ENCODE measurements at places on chromosomes 2 and 18.

GRCh38 chr2:28958689-28959088 is 22.4 kb upstream of the TOGARAM2 start:
- DNase-seq = peak; percentile 59

GRCh38 chr2:25709349-25709748 is 36.0 kb upstream of the DTNB start:
- DNase-seq = no peak

GRCh38 chr2:119389615-119390306 is 23.0 kb downstream of the DBI start:
- no peak for DNase-seq

DNA sequence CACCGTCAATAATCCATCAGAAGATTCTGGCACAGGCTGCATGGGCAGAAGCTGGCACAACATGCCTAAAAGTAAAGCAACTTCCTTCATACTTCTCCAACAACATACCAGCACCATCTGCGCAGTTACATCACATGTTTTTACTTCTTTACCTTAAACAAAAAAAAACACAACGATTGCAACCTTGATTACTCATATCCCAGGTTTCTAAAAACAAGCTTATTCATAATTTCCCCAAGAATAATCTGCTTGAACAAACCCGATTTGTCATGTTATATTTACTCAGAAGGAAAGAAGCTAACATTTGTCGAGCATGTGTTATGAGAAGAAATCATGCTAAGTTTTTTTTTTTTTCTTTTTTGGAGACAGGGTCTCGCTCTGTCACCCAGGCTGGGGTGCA is 54.7 kb downstream of the THADA start:
- no peak for DNase-seq

GRCh38 chr18:2168022-2168421 is 403.3 kb downstream of the METTL4 start:
- DNase-seq = no peak

DNA sequence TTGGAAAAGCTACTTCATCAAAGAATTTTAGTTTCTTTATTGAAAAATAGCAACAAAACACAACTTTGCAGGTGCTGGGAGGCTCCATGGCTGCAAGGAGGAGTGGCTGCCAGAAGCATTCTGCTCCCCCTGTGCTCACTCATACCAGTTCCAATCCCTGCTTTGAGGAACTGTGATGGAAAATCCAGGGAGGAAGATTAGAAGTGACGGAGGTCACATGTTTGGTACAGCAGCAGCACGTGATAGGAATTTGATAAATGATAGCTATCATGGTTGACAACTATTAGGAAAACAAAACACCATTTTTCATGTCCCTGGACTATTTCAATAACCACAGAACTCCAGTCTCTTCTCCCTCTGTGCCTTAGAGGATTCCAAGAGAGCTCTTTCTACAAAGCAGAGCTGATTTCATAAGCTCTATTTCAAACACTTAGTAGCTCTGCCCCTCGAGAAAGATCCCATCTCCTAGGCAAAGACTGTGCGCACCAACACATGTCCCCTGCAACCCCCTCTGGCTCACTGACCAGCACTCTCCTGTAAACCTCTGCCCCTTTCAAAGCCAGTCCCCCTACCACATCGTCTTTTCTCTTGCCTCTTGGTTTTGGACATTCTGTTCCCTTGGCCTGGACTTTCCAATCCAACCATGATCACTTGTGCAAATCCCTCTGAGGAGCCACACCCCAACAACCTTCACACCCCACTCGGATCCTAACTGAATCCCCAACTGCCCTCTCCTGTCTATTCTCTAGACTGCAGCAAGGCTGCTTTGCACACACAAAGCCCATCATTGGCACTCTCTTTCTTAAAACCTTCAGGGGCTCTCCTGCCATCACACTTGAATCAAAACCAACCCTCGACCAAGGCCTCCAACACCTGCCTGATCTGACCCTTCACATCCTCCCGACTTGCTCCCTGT is 352.4 kb upstream of the PKDCC start:
- no peak for DNase-seq

GRCh38 chr18:42545825-42546224 is 569.7 kb downstream of the RIT2 start:
- no peak for DNase-seq

GRCh38 chr18:38796762-38797161 is 1231.2 kb upstream of the CELF4 start:
- DNase-seq = no peak

DNA sequence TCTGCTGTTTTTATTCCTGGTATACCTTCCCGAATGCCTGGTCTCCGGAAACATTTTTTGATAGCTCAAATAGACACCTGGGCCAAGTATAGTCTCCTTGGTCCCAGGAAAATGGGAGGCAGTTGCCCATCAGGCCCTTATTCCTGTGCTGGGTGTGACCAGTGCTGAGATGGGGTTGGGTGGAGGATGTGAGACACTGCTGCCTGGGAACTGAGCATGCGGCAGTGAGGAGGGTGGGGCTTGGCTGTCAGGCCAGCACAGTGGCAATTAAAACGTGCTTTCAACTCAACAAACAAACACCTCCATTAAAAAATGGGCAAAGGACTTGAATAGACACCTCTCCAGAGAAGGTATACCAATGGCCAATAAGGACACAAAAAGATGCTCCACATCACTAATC is 12.5 kb downstream of the KLHL29 start:
- no peak for DNase-seq

GRCh38 chr2:236682651-236683422 is 113.2 kb downstream of the ACKR3 start:
- no peak for DNase-seq

GRCh38 chr2:56474412-56475158 is 290.8 kb downstream of the CCDC85A start:
- no peak for DNase-seq

GRCh38 chr2:72180351-72180750 is 32.7 kb upstream of the CYP26B1 start:
- DNase-seq = no peak

- DNase-seq = no peak
Measured at GRCh38 chr2:240568678-240569522, 616 bp downstream of the RNPEPL1 start.

DNA sequence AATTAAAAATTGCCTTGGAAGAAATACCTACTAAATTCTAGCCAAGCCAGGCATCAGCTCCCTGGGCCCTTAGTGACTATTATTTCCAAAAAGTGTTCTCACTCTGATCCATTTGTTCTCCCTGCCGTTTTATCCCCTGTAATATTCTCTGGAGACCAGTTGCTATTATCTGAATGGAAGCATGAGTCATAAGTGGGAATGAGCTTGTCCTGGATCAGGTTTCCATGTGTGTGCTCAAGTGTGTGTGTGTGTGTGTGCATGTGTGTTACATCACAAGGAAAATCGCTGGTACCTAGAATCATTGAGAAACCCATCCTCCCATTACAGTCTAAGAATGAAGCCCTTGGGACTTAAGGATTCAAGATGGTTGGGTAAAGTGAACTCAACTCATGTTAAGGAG is 130.3 kb upstream of the CXCR4 start:
- no peak for DNase-seq

DNA sequence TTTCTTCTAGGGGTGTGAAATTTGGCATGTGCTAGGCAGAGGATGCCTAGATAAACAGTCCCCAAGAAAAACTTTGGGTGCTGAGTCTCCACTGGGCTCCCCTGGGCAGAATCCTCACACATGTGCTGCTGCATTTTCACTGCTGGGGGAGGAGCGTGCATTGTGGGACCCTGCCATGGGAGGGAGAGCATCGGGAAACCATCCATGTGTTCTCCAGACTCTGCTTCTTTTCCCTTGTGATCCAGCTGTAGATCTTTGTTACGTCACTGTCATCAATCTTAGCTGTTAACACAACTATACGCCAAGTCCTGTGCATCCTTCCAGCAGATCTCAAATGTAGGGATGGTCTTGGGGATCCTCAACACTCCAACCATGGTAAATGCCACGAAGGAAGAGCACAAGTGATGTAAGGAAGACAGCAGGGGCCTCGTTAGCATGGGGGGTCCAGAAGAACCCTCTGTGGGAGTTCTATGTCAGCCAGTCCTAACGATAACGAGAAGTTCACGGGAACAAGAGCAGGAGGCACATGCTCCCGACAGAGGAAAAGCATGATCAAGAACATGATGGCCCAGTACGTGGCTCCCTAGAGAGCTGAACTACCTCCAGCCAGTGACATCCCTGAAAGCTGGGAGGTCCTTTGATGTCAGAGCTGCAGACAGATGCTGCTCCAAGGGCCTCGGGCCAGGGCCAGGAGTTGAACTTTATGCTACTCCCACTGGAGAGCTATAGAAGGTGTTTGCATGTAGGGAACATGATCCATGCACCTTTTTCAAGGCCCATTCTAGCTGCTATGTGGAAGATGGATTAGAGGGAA is 41.1 kb upstream of the NPAS2 start:
- no peak for DNase-seq

GRCh38 chr18:58645398-58645797 is 16.5 kb upstream of the ALPK2 start:
- DNase-seq = no peak

GRCh38 chr2:120840795-120841487 is 105.3 kb downstream of the GLI2 start:
- no peak for DNase-seq

DNA sequence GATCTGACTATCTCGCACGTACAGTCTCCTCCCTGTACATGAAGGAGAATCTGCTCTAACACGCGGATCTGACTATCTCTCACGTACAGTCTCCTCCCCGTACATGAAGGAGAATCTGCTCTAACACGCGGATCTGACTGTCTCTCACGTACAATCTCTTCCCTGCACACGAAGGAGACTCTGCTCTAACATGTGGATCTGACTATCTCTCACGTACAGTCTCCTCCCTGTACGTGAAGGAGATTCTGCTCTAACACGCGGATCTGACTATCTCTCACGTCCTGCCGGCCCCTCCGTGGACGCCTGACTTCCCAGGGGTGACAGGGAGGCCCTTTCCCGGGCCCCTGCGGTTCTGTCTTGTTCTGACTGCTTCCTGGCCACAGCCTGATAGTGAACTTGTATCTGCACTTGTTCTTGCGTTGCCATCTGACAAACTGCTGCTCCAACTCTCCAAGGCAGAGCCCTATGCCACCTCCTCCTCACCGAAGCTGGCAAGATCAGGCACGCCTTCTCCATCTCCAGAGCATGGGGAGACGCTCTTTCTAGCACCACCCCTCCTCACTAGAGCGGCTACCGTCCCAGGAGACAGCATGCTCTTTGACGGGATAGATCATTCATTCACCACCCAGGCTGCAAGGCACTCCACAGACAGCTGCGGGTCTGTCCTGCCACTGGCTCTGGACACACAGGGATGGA is 238.6 kb downstream of the TWIST2 start:
- DNase-seq = no peak

DNA sequence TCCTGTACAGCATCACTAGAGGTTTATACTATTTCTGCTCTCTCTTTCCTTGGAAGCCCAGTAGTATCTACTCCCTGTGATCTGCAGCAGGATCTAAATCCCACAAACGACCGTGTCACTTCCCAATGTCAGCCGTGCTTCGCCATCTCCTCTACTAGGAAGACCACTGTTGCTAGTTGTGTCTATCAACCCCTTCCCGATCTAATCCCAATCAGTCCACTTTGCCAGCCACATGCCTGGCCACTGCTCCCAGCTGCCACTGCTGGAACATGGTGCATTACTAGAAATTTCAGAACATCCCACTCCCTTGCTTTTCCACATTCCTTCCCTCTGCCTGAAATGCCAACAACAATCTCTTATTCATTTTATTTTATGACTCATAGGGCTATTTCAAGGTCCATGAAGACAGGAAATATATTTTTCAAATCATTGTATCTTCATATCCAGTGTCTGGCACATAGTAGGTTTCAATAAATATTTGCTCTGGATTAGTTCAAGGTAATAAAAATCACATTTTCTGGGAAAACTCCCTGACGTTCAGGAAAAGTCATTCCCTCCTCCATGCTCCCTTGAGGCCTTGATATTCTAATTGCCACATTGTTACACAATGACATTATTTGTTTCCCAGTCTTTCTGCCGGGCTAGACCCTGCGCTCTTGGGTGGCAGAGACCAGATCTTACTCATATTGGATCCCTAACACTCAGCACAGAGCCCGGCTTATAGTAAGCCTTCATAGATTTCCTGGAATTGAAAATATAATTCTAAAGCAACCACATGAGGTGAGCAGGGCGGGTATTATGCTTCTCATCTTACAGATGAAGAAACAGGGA is 2.1 kb upstream of the TRIB2 start:
- DNase-seq = no peak

- no peak for DNase-seq
Measured at GRCh38 chr2:63842149-63843061, 709 bp downstream of the UGP2 start.

GRCh38 chr2:71591044-71591443 is 137.7 kb downstream of the DYSF start:
- no peak for DNase-seq

DNA sequence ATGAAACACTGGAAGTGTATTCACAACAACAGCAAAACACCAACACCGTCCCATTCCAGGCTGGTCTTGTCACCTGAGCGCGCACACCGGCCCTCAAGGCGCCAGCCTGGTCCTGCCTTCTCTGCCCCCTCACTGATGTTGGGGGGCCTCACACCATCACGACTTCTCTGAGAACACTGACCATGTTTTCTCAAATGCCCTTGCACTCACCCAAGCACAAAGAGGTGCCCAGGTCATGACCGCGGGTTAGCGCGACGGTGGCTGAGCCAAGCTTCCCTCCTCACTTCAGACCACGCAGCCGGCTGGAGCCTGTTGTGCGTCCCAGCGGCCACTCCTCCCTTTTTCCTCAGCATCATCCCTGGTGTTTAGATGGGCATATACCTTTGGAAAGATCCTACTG is 101.3 kb upstream of the SALL3 start:
- DNase-seq = no peak

GRCh38 chr18:25416374-25416773 is 64.4 kb upstream of the ZNF521 start:
- no peak for DNase-seq

DNA sequence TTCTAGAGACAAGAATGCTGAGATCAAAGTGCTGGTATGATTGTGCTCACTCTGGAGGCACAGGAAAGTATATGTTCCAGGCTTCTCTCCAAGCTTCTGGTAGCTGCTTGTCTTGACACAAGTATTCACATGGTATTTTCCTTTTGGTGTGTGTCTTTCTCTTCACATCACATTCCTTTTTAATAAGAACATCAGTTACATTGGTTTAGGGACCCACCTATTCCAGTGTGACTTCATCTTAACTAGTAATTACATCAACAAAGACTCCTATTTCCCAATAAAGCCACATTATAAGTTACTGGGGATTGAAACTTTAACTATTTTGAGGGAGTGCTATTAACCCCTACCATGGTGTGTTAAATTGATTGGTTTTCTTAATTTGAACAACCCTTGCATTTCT is 119.1 kb downstream of the FSIP2 start:
- no peak for DNase-seq

- DNase-seq = no peak
Measured at GRCh38 chr2:49241501-49241900, 87.2 kb upstream of the FSHR start.

- no peak for DNase-seq
Measured at GRCh38 chr2:189178726-189179569, 613 bp downstream of the COL5A2 start.
